ENCODE measurements at places on chromosomes 5 and 9.

DNA sequence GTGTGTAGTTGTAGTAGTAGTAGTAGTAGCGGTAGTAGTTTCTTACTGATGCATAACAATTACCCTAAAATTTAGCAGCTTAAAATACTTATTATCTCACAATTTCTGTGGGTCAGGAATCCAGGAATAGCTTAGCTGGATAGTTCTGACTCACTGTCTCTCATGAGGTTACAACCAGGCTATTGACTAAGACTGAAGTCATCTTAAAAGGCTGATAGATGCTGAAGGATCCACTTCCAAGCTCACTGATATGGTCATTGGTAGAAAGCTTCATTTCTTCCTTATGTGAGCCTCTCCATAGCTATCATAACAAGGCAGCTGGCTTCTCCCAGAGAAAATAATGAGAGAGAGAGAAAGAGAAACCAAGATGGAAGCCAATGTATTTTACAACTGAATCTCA lies 147.5 kb upstream of the FBXL17 start:
- no peak for DNase-seq

DNA sequence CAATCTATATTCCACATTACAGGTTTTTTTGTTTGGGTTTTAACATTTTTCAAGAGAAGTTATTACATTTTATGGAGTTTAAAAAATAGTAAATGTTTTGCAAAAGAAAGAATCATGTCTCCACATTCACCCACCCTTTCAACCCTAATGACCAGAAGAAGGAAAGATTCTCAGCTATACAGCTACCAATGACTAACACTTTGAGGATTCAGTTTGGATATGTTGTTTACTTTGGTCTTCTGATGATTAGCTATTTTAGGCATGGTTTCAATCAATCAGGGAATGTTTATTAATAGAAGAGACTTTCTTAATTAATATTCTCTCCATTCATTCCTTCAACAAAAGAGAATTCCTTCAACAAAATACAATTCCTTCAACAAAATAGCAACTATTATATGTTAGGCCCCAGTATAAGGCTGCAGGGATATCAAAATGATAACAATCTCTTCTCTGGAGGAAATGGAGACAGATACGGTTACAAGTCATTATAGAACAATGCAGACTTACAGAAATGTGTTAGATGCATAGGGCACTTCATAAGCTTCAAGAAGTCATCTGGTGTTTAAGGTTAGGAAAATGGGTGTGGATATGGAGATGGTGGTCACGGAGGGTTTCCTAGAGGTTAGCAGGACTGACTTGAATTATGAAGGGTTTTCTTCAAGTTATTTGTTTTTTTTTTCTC lies 9.3 kb upstream of the NR3C1 start:
- no peak for DNase-seq

- DNase-seq = no peak
Measured at GRCh38 chr5:122312591-122313406, 762 bp downstream of the SNCAIP start.

- no peak for DNase-seq
Measured at GRCh38 chr9:90142580-90142979, 500.0 kb downstream of the DIRAS2 start.

DNA sequence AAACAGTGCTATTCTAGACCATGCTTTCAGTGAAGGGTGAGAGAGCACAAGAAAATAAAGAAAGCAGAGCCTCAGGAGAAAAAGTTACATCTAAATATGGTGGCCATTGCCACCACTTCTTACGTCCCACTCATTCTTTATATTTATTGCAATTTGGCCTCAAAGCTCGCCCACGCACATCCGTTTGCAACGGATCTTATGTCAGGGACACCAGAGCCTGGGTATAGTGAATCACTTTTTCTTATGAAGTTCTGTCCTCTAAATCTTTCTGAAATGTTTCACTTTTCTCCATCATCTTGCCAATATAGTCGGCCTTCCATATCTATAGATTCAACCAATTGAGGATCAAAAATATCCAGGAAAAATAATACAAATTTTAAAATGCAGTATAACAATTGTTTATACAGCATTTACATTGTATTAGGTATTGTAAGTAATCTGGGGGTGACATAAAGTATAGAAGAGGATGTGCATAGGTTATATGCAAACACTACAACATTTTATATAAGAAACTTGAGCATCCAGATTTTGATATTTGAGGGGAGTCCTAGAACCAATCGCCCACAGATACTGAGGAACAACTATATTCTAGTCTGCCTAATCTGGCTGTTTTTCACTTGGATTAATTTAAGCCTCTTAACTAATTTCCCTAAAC lies 35.2 kb downstream of the GOLPH3 start:
- DNase-seq = no peak

- DNase-seq = no peak
Measured at GRCh38 chr5:56161439-56161823, 71.7 kb downstream of the ANKRD55 start.

DNA sequence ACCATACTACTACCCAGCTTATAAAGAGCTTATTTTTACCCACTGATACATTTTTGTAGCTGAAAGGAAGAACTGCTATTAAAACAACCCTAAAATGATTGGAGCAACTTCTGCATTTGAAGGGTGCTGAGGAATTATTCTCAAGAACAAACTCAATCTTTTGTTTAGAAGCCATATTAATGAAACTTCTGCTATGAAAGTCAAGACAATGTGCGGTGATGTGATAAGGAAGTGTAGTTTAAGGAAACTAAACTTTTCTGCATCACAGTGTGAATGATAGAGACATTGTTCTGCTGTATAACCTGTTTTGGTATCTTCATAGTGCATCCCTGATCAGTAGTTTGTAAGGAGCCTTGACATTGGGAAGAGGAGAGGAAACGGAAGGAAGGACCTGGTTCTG lies 408.5 kb downstream of the TMEM38B start:
- no peak for DNase-seq

- DNase-seq = no peak
Measured at GRCh38 chr9:108911820-108912219, 22.1 kb downstream of the ELP1 start.

DNA sequence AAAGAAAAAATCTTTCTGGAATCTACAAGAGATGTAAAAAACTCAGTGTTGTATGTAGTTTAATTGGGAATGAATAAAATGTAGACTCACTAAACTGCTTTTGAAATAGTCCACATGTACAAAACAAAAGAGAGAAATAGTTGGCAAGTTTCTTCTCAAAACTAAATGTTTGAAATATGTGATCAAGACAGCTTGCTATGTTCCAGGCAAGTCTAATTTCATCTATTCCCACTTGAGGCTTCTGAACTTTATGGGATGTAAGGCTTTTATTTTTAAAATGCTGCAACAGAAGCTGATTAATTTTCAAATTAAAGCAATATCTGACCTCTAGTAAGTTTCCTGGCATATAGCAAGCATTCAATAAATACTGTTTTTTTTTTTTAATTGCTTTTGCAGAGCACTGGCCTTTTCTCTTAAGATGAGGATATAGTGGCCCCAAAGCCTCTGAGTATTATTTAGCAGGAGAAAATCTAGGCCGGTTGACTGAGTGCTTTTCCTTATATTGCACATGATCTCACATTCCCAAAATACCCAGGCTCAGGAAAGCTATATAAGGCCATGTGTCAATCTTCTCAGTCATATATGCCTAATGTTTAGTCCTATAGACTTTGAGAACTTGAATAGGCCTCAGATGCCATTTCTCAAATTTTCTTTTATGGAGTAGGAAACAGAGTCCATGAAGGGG lies 183.2 kb downstream of the NTRK2 start:
- no peak for DNase-seq

DNA sequence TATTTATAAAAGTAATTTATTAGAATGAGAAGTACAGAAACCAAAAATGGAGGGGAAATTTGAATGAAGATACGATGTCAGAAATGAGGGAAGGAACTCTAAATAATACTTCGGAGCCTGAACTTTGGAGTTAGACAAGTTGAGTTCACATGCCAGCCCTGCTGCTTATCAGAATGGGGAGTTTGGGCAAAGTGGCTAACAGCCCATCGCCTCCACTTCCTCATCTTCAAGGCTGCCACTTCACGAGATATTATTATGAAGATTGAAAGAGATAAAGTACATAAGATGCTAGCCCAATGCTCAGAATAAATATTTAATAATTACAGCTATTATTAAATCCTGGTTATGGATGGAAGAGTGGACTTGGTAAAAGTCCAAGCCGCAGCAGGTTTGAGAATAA lies 56.2 kb upstream of the ABCA1 start:
- DNase-seq = no peak

DNA sequence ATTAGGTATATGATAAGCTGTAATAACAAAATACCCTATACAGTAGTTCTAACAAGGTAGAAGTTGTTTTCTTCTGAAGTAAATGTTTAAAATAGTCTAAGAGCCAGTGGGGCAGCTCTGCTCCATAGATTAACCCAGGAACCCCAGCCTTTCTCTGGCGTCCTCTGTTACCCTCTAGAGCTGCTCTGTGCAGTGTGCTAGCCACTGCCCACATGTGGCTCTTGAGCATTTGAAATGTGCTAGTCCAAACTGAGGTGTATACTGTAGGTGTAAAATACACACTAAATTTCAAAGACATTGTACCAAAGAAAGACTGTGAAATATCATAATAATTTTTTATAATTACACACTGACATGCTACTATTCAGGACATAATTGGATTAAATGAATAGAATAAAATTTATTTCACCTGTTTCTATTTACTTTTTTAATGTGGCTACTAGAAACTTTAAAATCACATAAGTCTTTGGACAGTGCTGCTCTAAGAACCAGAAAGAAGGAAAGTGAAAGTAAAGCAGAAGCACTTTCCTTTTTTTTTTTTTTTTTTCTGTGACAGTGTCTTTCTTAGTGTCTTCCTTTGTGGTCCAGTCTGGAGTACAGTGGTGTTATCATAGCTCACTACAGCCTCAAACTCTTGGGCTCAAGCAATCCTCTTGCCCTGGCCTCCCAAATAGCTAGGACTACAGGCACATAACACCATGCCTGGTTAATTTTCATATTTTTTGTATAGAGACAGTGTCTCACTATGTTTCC lies 39.3 kb downstream of the RAI14 start:
- DNase-seq = no peak

DNA sequence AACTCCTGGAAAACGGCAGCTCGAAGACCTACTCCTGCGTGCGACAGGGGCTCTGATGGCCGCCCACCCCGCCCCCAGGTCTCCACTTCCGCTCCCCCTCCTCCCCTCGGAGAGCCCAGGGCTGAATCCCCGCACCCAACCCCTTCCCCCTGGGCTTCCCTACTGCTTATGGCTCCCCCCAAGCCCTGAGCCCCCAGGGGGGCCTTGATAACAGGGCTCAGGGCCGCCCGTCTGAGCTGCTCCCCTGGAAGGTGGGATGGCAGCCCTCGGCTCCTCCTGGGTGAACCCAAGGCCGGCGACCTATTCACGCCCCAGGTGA lies 30.4 kb downstream of the GLT6D1 start:
- DNase-seq = no peak

DNA sequence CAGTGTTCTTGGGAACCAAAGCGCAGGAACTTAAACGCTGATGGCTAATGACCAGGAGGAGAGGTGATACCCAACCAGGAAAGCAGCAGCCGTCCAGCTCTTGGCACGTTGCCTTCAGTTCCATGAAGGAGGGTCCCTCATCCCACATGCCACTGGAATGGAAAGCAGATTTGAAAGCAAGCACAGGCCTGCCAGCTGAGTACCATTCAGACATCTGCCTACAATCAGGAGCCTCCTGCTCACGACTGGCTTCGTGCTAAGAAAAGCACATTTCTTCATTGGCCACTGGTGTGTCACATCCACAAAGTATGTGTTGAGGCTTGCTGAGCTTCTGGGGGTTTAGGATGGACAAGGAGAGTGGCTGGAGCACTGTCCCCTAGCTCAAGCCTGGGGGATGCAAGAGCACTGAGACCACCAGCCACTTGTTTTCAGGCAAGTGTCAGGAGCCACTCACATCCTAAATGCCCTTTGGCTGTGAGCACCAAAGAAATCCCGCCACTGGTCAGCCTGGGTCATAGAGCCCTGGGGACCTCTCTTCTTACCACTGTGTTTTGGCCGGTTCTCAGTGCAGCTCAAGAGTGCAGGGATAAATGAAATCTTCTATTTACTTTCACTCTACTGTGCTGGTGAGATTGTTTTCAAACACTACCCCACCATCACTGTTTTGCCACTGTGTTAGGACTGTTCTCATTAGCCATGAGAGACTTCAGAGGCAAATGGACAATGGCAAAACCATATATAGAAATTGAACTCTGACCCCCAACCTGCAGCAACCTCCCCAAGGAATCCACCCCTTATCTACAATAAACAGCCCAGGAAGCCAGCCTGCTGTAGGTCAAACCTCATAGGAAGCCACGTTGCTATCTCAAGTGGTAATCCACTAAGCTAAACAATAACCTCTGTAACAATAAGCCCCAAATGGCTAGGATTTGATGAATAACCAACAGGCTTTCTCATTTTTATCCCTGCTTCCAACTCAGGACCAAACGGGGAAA lies 58.3 kb downstream of the MTX3 start:
- DNase-seq = no peak

GRCh38 chr9:119701651-119702050 lies 332.4 kb upstream of the BRINP1 start:
- DNase-seq = no peak

DNA sequence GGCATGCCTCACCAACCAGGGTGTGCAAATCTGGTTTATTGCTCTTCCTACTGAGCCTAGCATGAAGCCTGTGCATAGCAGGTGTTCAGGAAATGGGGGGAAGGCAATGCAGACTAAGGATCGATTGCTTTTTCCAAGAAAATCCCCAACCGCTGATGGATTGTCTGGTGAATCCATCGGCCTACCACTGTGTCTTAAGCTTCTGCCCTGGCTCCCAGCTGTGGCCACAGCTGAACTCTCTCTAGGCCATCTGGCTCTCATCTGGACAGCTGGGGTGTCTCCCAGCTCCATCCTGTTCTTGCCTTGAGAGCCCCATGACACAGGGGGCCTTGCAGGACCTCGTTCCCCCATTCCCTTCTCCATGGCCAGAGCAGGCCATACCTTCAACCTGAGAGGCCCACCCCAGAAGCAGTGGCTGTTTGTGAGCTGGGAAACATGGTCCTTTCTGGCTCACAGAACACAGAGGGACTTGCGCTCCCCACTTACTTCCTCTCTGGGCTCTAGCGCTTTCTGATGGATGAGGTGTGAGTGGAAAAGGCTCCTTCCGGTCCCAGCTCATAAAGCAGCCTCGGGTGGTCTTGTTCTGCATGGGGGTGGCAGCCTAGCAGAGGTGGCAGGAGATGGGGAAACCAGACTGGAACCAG lies 41.8 kb downstream of the COL27A1 start:
- DNase-seq = no peak

DNA sequence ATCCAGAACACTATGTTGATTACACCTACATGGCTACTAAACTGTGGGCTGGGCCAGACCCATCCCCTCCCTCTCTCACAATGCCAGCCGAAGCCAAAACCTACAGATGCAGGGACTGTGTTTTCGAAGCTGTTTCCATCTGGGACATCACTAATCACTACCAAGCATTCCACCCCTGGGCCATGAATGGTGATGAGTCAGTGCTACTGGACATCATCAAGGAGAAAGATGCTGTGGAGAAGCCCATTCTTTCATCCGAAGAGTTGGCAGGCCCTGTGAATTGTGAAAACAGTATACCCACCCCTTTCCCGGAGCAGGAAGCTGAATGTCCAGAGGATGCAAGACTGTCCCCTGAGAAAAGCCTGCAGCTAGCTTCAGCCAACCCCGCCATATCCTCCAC lies 65.0 kb downstream of the ZNF462 start:
- no peak for DNase-seq

GRCh38 chr9:133104718-133105460 lies 16.2 kb downstream of the RALGDS start:
- no peak for DNase-seq

- no peak for DNase-seq
Measured at GRCh38 chr9:107906074-107906473, 416.5 kb upstream of the KLF4 start.
